ENCODE measurements at places on chromosomes 7 and 10.
A peak's percentile ranks its signal among the peaks of the same experiment; 100 is the strongest.

DNA sequence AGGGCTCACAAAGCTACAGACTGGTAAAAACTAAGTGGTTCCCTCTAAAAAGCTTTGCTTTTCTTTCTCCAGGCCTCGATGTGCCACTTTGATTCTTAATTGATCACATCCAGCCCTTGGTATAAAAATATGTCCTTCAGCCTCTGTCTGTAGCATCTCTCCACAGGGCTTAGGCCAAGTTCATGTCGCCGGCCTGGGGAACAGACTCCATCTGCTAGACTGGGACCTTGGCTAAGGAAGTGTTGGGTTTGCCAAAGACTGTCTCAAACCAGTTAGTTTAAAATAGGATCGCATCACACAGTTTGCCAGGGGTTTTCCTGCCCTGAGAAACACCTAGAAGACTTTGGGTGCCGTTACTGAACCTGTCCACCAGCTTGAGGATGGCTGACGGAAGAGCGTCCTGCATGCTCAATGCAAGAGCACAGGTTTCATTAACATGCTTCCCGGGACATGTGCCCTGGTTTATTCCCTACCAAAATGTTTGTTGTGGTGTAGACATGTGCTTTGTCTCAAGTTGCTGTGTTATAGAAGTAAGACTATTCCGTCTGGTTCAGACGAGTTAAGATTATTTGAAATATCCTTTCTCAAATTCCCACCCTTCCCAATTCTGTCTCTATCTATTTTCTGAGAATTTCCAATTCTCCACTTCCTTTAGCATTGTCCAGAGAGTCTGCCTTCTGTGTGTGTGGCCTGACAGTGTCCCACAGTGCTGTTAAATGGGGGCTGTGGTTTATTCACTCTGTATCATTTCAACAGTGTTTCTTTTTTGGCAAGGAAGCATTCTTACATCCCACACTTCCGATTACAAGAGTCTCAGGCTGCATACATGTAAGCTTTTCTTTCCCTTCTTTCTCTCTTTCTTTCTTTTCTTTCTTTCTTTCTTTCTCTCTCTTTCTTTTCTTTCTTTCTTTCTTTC, 334.7 kb downstream of the INHBA start:
- peak; percentile 18 for DNase-seq

DNA sequence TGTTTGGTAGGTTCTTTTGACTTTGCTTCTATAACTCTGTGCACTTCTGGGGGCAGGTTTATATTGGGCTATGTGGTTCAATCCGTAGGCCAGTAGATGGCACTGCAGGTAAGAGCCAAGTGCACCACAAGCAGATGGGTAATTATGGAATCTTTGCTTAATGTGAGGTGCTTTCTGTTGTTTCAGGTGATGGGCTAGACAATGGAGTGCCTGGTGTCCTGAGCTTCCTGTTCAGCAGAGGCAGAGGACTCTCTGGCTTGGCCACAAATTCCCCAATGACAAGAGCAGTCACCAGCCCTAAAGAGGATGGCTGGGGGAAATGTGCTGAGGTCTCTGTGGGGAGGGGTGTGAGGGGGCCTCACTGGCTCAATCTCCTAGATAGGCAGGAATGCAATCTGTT, 455.0 kb downstream of the CCSER2 start:
- DNase-seq = peak; percentile 11

GRCh38 chr10:103451831-103452505, at the start of gene CALHM2:
TSS of gene CALHM2 (minus strand) at chr10:103452370. CDS start at chr10:103449941, 2,429 bp downstream.
- DNase-seq = peak; percentile 47

- DNase-seq = no peak
These were observed 8.6 kb upstream of the SLC16A9 start for GRCh38 chr10:59718257-59718656.

DNA sequence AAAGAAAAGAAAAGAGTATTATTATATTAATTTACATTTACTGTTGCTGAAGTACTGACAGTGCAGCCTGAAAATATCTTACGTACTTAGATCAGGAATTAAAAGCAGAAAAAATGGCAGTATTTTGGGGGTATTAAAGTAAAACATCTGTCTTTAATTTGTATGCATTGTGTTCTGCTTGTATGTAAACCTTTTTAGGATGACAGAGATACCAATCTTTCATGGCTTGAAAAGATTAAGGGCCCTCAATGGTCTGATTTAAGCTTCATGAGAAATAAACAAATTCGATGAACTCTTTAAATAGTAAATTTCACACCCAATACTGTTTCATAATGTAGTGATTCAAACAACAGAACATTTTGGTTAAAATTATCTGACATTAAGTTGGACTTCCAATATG, 116.3 kb downstream of the MLLT10 start:
- DNase-seq = no peak

- peak; percentile 3 for DNase-seq
These were observed 168.7 kb upstream of the HABP2 start for GRCh38 chr10:113384181-113384580.

GRCh38 chr7:98551611-98552273, 65.3 kb upstream of the NPTX2 start:
- DNase-seq = no peak

DNA sequence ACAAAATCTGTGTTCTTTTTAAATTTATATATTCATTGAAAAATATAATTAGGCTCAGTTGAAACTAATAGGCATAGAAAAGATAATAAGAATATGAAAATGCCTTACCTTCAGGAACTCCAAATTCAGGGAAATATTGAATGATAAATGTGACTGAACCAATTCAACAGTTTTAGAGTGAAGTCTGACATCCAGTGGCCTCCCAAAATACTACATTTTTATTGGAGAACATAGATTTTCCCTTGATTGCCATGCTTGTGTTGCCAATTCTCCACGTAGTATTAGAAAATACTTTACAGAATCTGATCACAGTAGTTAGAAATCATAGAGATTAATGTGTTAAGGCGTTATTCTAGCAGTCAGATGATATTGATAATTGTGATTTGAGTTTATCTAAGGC, 1246.7 kb downstream of the GATA3 start:
- DNase-seq = peak; percentile 38

GRCh38 chr10:70587045-70587658, 15.4 kb downstream of the PRF1 start:
- no peak for DNase-seq

DNA sequence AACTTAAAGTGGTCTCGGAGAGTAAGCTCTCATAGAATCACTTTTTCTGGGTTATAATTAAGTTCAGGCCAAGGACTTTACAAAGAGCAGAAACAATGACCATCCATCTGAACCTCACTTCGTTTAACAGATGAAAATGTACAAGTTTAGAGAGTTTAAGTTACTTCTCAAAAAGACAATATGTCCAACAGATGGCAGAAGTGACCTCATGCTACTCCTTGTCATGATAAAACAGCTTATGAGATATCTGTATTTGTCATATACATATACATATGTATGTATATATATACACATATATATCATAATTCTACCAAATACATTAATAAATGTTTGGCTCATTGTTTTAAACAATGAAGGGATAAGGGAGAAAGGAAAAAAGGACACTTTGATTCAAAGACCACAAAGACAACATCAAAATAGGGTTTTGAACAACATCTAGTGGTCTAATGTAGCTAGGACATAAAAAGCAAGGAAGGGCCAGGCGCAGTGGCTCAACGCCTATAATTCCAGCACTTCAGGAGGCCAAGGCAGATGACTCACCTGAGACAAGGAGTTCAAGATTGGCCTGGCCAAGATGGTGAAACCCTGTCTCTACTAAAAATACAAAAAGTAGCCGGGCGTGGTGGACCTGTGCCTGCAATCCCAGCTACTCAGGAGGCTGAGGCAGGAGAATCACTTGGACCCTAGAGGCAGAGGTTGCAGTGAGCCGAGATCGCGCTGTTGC, 17.8 kb downstream of the NAPEPLD start:
- no peak for DNase-seq

- peak; percentile 41 for DNase-seq
These were observed 40.5 kb downstream of the ERCC6 start for GRCh38 chr10:49498425-49498824.

- peak; percentile 14 for DNase-seq
These were observed 277.6 kb downstream of the GATA3 start for GRCh38 chr10:8331896-8332729.

GRCh38 chr10:62048470-62048869, 147.0 kb downstream of the ARID5B start:
- DNase-seq = no peak

DNA sequence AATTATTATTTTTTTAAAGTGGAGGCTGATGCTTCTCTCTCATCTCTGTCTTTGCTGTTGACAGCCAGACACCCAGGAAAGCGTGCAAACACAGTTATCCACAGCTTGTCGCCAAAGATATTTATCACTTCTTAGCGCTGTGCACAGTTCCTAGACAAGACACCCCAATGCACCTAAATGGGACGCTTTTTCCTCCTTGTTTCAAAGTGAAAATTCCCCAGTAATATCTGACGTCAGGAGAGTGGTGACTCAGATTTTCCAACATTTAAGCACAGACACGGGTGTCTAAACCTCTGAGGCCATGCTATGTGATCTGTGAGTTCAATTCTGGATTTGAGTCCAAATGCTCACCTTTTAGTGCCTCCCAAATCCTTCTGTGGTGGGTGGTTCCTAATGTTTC, 151.6 kb downstream of the EMX2 start:
- peak; percentile 27 for DNase-seq

DNA sequence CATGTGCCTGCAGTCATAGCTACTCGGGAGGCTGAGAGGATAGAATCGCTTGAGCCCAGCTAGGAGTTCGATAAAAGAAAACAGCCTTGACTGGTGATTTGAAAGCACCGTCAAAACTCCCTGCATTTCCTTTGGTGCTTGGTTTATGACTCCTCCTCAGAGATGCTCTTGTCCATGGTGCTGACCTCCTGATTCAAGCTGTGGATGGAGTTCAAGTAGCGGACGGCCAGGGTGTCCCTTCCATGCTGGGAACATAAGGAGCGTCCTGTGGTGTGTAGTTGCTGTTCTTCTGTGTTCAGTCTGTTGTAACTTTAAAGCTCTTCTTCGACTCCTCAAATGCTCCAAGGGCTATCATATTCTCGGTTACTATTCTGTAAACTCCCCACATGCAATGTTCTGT, 382.5 kb upstream of the KIAA1217 start:
- no peak for DNase-seq

- DNase-seq = no peak
These were observed 17.4 kb downstream of the PRKRIP1 start for GRCh38 chr7:102413611-102414010.

DNA sequence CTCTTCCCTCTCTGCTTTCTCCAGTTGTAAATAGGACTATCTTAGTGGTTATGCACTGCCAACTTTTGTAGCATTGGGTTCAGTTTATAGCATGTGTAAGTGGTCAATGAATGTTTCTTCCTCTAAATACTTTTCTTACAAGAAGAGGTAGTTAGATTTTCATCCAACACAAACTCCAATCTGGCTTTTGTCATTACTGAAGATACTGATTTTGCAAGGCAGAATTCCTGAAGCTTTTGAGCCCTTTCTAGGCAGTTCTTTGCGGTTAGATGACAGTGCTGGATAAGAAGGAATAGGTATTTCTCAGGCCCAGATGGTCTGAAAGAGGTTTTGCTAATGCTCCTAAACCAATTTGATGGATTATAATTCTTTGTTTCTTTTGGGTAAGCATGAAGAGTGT, 60.5 kb downstream of the BICC1 start:
- peak; percentile 49 for DNase-seq

DNA sequence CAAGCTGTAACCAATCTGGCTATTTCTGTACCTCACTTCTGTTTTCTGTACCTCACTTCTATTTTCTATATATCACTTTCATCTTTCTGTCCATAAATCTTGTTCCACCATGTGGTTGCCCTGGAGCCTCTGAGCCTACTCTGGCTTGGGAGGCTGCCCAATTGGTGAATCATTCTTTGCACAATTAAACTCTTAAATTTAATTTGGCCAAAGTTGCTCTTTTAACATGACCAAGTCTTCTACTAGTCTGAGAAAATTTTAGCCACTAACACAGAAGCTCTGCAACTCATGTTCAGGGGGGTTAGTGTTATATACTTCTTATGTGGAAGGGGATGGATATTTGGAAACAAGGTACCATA, 503.5 kb downstream of the KIF20B start:
- DNase-seq = peak; percentile 83

GRCh38 chr7:46534664-46535588, 613.9 kb upstream of the IGFBP3 start:
- DNase-seq = peak; percentile 19

DNA sequence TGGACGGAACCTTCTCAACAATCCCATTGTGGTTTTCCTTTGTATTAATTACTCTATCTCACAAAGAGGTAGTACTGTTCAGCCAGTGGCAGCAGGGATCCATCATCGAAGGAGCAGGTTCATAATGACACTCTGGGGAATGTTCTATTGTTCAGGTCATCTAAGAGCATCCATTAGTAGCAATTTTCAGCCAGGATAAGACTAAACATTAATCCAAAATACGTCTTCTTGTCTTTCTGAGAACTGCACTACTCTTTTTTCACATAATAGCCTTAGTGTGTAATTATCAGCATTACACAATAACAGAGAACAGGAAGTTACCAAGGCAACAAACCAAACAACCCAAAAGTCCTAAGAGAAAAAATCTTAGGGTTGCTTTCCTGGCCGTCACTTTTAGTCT, 259.5 kb upstream of the VWC2 start:
- DNase-seq = no peak

- peak; percentile 50 for DNase-seq
These were observed 125.1 kb upstream of the JCAD start for GRCh38 chr10:30184397-30185033.

DNA sequence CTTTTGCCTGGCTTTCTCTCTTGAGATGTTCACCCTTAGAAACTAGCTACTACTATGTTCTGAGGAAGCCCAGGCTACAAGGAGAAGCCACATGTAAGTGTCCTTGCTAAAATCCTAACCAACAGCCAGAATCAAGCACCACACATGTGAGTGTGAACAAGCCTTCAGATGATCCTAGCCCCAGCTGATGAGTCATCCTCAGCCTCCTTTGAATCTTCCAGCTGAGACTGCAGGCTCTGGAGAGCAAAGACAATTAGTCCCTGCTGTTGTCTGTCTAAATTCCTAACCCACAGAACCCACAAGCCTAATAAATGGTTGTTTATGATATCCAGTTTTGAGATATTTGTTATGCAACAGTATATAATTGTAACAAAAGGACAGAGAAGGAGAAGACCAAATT, 92.8 kb upstream of the TAC1 start:
- DNase-seq = no peak

DNA sequence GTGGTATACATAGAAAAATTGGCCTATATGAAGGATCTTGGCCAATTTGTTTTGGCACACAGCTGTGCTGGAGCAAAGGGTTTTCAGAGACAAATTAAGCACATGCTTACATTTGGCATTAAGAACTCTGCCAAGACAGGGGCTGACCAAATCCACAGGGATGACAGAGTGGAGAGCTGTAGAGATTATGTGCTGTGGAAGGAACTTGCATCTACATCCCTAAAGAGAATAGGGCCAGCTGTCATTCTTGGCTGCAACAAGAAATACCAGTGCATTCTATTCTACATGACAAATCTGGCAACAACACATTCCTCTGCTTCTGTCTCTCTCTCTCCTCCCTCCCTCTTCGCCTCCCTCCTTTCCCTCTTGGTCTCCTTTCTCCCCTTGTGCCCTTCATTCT, 75.6 kb downstream of the POM121L12 start:
- no peak for DNase-seq

GRCh38 chr7:11373546-11374142, 400.0 kb downstream of the PHF14 start:
- DNase-seq = peak; percentile 18

All from fibroblast of mammary gland (primary cell).